ENCODE measurements at places on chromosomes 16 and 17. TPM values are rescaled to one million over a fixed set of nuclear protein-coding genes. Genes with fewer than 3 reads are reported as not detected.

CDH8 gene
- not detected for total RNA-seq

MT4 gene
- not detected for total RNA-seq

CD68 gene
- total RNA-seq, result 27.0 TPM

CCL3 gene
- total RNA-seq, result not detected

ADGRG1 gene
- 131 TPM for total RNA-seq

NPTX1 gene
- 6.9 TPM for total RNA-seq

PPP1R1B gene
- total RNA-seq, result not detected

ERBB2 gene
- total RNA-seq, result 90.6 TPM

ASGR1 gene
- total RNA-seq, result 3.5 TPM

ABCA9 gene
- not detected for total RNA-seq

KRT33A gene
- total RNA-seq, result not detected

JUP gene
- total RNA-seq, result 259 TPM

LLGL1 gene
- 57.6 TPM for total RNA-seq

TP53TG3D gene
- not detected for total RNA-seq

PITPNC1 gene
- 6.0 TPM for total RNA-seq

GNGT2 gene
- total RNA-seq, result 7.4 TPM

KRTAP4-4 gene
- not detected for total RNA-seq

ACSM2A gene
- total RNA-seq, result not detected

UNC13D gene
- 108 TPM for total RNA-seq

GDPD3 gene
- total RNA-seq, result 27.5 TPM

HSD11B2 gene
- 5.0 TPM for total RNA-seq

ADGRG3 gene
- not detected for total RNA-seq

ADAMTS18 gene
- total RNA-seq, result not detected

SPNS3 gene
- total RNA-seq, result 15.9 TPM

KCTD19 gene
- 0.35 TPM for total RNA-seq

LLGL2 gene
- total RNA-seq, result 156 TPM

CLDN9 gene
- 16.4 TPM for total RNA-seq

CPHXL2 gene
- not detected for total RNA-seq

P2RX1 gene
- total RNA-seq, result not detected

HSF4 gene
- 100 TPM for total RNA-seq

CHST6 gene
- total RNA-seq, result 4.8 TPM

PRSS53 gene
- total RNA-seq, result 9.2 TPM

TNK1 gene
- 15.8 TPM for total RNA-seq

CNOT1 gene
- total RNA-seq, result 141 TPM

MAPT gene
- 0.85 TPM for total RNA-seq

KRT222 gene
- not detected for total RNA-seq

TEKT5 gene
- 1.5 TPM for total RNA-seq

CMTM1 gene
- total RNA-seq, result 9.4 TPM

GINS3 gene
- 11.3 TPM for total RNA-seq

CRHR1 gene
- total RNA-seq, result not detected

KRT40 gene
- total RNA-seq, result not detected

G6PC1 gene
- total RNA-seq, result not detected

NUPR1 gene
- 21.3 TPM for total RNA-seq

CLEC18A gene
- total RNA-seq, result 1.3 TPM

SLFN14 gene
- not detected for total RNA-seq

RNF135 gene
- 23.4 TPM for total RNA-seq

HOXB4 gene
- 2.0 TPM for total RNA-seq

CAPN15 gene
- total RNA-seq, result 66.8 TPM

AXIN2 gene
- total RNA-seq, result 0.78 TPM

NLGN2 gene
- total RNA-seq, result 86.3 TPM

CCDC47 gene
- total RNA-seq, result 89.3 TPM

Data from PC-9 (cell line).